Activated CD4-positive, alpha-beta T cell treated with anti-CD3 and anti-CD28 coated beads, Interleukin-2, amount 10 ng/mL, durations not matched to agents 7 days and 5 days (primary cell): ENCODE measurements at places on chromosomes 5 and 9. TPM values are rescaled to one million over a fixed set of nuclear protein-coding genes. Genes with fewer than 3 reads are reported as not detected.

GRCh38 chr5:72543811-72544210, 36.6 kb upstream of the ZNF366 start:
- no peak overlapping the region for H3K27ac ChIP-seq
- no peaks in the 10 kb centered on the region for H3K4me1 ChIP-seq
- H3K4me3 ChIP-seq, result no peak overlapping the region

DNA sequence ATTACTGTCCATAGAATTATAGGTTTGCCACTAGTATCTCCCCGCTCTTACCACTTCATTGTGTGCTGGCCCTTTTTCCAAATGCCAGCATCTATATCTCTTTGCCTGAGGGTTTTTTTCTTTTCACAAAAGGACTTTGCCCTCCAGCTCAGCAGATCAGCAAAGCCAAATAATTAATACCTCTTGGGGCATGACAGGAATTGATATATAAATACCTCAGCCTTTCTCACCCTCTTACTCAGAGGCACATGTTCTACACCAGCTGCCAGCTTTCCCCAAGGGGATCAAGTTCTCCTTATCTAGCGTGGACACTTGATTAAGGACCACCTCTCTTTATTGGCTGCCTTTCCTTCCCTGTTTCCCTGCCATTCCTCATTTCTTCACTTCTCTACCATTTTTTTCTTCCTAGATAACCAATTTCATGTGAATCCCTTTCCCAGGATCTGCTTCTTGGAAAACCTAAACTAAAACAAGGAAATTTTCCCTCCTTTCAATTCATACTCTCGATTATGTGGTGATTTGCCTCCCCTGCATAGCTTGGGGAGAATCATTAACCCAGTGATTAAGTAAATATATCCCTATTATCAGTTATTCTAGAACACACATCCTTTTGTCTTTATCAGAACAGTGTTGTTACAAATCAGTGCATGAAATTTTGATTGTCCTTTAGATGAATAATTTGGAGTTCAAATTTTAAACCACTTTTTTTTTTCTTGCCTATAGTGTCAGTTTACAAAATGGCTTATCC, 6.9 kb upstream of the NUDT12 start:
- peaks cover 3% of the 10 kb centered on the region for H3K27me3 ChIP-seq
- H3K27ac ChIP-seq, result no peak overlapping the region
- no peak overlapping the region for H3K4me3 ChIP-seq

DNA sequence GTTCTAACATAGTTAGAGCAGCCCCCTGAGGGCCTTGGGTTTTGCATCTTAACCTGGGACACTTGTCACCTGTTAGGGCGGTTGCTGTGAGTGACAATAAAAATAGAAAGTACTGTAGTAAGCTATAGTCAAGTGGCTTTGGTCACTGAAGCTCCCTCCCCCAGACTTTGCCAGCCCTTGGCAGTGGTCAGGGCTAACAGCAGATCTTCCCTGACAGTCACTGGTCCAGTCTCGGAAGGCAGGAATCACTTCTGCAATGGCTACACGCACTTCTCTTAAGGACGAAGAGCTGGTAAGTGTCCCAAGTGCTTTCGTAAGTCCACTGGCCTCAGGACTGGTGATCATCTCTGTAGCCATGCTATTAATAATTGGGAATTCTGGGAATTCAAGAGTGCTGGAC, 115.0 kb upstream of the RUSC2 start:
- H3K4me1 ChIP-seq, result no peaks in the 10 kb centered on the region
- H3K36me3 ChIP-seq, result no peaks in the 10 kb centered on the region
- no peak overlapping the region for H3K27ac ChIP-seq
- no peak for DNase-seq
- H3K27me3 ChIP-seq, result no peaks in the 10 kb centered on the region
- no peak overlapping the region for H3K4me3 ChIP-seq

DNA sequence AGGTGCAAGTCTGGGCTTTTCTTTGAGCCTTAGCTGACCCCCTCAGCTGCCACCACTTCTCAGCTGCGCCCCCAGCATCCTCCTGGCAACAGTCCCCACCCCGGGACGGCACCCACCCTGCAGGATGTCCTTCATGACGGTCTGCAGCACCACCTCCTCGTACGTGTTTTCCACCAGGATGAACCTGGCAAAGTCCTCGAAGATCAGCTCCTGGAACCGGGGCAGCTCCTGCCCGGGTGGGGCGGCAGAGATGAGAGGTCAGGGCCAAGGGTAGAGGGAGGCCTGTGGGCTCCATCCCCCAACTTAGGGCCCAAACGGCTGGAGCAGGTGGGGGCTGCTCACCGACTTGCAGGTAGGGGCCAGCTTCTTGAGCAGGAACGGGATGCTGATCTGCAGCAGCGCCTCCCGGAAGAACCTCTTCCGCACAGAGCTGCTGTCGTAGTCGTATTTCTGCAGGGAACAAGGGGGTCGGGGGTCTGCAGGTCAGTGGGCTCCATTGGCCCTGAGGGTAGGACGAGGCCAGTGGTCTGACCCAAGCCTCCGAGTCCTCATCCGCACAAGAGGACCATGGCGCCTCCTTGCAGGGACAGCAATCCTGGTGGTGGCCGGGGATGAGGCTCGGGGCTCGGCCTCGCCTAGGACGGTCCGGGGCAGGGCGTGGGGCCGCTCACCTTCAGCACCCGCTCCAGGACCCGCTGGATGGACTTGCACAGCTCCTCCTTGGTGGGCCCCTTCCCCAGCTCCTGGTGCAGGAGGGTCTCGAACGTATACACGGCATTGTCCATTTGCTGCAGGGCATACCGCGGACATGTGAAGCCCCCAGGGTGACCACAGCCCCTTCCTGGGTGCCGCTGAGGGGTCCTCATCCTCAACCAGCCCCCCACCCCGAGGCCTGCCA, 56.7 kb downstream of the LRSAM1 start:
- peaks cover 5% of the 10 kb centered on the region for H3K36me3 ChIP-seq
- H3K4me3 ChIP-seq, result no peak overlapping the region
- H3K27ac ChIP-seq, result no peak overlapping the region
- H3K4me1 ChIP-seq, result no peaks in the 10 kb centered on the region
- DNase-seq, result no peak

DNA sequence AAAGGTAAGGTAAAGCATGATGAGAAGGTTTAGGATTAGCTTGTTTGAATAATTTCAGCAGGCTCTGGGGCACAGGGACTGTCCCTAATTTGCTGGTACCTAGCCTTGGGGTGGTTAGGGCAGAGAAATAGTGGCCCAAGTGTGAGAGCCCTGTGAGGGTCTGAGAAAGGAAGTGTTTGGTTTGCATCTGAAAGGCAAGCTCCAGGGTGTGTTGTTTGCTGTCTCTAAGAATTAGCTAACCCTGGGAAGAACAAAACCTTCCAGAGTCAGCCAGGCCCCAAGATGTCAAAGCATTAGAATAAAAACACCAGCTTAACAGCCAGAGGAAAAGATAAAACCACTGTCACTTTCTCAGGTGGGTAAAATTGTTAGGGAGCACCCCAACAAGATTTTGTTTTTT, 31.0 kb downstream of the TMEM252 start:
- no peak overlapping the region for H3K4me3 ChIP-seq

GRCh38 chr5:52896534-52897237, 92.5 kb upstream of the ITGA2 start:
- no peak overlapping the region for H3K4me3 ChIP-seq
- peaks cover 7% of the 10 kb centered on the region for H3K27me3 ChIP-seq
- no peaks in the 10 kb centered on the region for H3K36me3 ChIP-seq
- no peaks in the 10 kb centered on the region for H3K4me1 ChIP-seq
- H3K27ac ChIP-seq, result no peak overlapping the region

DNA sequence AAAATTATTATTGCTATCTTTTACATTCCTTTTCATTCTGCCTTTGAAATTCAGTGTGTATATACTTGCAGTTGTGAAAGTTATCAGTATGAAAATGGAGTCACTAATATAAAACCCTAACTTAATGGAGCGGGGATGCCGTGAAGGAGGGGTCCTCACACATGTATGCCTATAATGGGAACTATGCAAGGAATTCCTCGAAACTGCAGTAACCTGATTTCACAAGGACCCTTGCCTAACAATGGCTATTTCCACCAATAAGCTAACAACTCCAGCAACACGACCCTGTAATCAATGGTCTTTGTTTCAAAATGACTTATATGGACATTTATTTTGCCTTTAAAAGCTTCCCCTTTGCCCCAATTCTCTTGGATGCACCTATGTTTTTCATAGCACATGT, 12.6 kb upstream of the MLLT3 start:
- peaks cover 38% of the 10 kb centered on the region for H3K27me3 ChIP-seq
- no peak for DNase-seq
- H3K36me3 ChIP-seq, result no peaks in the 10 kb centered on the region
- no peak overlapping the region for H3K4me3 ChIP-seq

DNA sequence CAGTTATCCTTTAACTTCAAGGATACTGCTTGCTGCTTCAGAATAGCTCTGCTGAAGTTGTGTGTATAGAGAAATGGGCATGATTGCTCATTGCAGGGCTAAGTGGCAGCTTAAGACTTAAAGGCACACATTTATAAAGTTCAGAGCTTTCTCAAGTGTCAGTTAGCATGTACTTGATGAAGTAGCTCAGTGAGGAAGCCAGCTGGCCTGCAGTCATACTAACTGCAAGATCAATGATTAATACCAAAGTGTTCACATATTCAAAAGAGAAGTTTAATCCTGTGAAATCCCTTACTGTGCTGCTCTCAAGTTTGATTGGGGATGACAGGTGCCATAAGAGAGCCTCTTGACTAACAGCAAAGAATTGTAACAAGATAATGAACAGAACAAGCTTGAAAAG, 483.4 kb upstream of the NUDT12 start:
- H3K4me1 ChIP-seq, result no peaks in the 10 kb centered on the region
- no peak overlapping the region for H3K27ac ChIP-seq
- H3K4me3 ChIP-seq, result no peak overlapping the region
- no peaks in the 10 kb centered on the region for H3K27me3 ChIP-seq
- no peaks in the 10 kb centered on the region for H3K36me3 ChIP-seq

- no peak overlapping the region for H3K27ac ChIP-seq
- peaks cover 2% of the 10 kb centered on the region for H3K27me3 ChIP-seq
- H3K36me3 ChIP-seq, result no peaks in the 10 kb centered on the region
- no peak for DNase-seq
- H3K4me3 ChIP-seq, result no peak overlapping the region
- no peaks in the 10 kb centered on the region for H3K4me1 ChIP-seq
Observed at GRCh38 chr5:10885026-10885425, 124.0 kb upstream of the DAP start.

GRCh38 chr5:98771382-98772109, 1.9 kb upstream of the RGMB start:
- H3K4me1 ChIP-seq, result peaks cover 58% of the 10 kb centered on the region
- peak; percentile 74 for DNase-seq
- no peaks in the 10 kb centered on the region for H3K36me3 ChIP-seq

GRCh38 chr9:121581786-121582600, 69.4 kb upstream of the DAB2IP start:
- peaks cover 8% of the 10 kb centered on the region for H3K27me3 ChIP-seq
- H3K27ac ChIP-seq, result no peak overlapping the region
- H3K4me3 ChIP-seq, result no peak overlapping the region
- H3K36me3 ChIP-seq, result no peaks in the 10 kb centered on the region
- H3K4me1 ChIP-seq, result no peaks in the 10 kb centered on the region
- no peak for DNase-seq

GRCh38 chr9:105957830-105958229, 263.5 kb downstream of the TMEM38B start:
- no peak for DNase-seq
- H3K27ac ChIP-seq, result no peak overlapping the region
- H3K4me1 ChIP-seq, result no peaks in the 10 kb centered on the region

GRCh38 chr5:62431735-62432620, 19.4 kb downstream of the IPO11 start:
- H3K27ac ChIP-seq, result peak overlapping the region; percentile 9
- no peak for DNase-seq
- peaks cover 10% of the 10 kb centered on the region for H3K4me1 ChIP-seq
- H3K4me3 ChIP-seq, result no peak overlapping the region
- H3K36me3 ChIP-seq, result no peaks in the 10 kb centered on the region
- H3K27me3 ChIP-seq, result no peaks in the 10 kb centered on the region

GRCh38 chr9:135951889-135952663, 9.1 kb downstream of the UBAC1 start:
- no peak overlapping the region for H3K4me3 ChIP-seq
- H3K36me3 ChIP-seq, result peaks cover 28% of the 10 kb centered on the region
- DNase-seq, result no peak
- no peak overlapping the region for H3K27ac ChIP-seq
- no peaks in the 10 kb centered on the region for H3K27me3 ChIP-seq

- no peak for DNase-seq
- H3K27me3 ChIP-seq, result no peaks in the 10 kb centered on the region
- H3K36me3 ChIP-seq, result peaks cover 3% of the 10 kb centered on the region
Observed at GRCh38 chr9:35691334-35691650, 1.6 kb upstream of the TPM2 start.

- no peak overlapping the region for H3K27ac ChIP-seq
- peaks cover 35% of the 10 kb centered on the region for H3K36me3 ChIP-seq
- H3K4me3 ChIP-seq, result no peak overlapping the region
- DNase-seq, result no peak
- no peaks in the 10 kb centered on the region for H3K4me1 ChIP-seq
Observed at GRCh38 chr9:21872696-21873095, 70.3 kb downstream of the MTAP start.

LARP1 gene
- total RNA-seq, result 213 TPM

F12 gene
- total RNA-seq, result 0.60 TPM

SLC45A2 gene
- total RNA-seq, result 0.19 TPM

DNAH5 gene
- not detected for total RNA-seq
